ENCODE measurements at places on chromosomes 2 and 18.

- peak; percentile 70 for DNase-seq
Measured at GRCh38 chr2:65320042-65320725, 92.6 kb downstream of the ACTR2 start.

- DNase-seq: no peak
Measured at GRCh38 chr2:48749291-48750127, 6.0 kb downstream of the LHCGR start.

GRCh38 chr2:54048117-54048785 lies 67.2 kb upstream of the ACYP2 start:
- no peak for DNase-seq

GRCh38 chr18:68454511-68455228 lies 260.2 kb downstream of the TMX3 start:
- no peak for DNase-seq

DNA sequence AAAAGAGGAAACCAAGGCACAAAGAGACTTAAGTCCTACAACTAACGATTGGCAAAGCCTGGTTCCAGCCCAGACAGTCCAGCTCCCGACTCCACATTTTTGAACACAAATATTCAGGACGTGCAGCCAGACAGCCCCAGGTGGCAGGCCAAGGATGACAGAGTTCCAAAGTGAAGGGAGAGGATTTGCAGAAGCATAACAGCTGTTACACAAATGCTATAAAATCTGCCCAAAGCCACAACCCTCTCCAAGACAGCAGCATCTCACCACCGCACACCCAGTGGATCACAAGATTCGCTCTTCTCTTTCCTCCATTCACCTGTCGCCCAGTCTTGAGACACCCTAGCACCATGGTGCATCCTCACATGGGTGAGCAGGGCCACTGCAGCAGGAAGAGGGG lies 227.1 kb upstream of the ID2 start:
- no peak for DNase-seq

DNA sequence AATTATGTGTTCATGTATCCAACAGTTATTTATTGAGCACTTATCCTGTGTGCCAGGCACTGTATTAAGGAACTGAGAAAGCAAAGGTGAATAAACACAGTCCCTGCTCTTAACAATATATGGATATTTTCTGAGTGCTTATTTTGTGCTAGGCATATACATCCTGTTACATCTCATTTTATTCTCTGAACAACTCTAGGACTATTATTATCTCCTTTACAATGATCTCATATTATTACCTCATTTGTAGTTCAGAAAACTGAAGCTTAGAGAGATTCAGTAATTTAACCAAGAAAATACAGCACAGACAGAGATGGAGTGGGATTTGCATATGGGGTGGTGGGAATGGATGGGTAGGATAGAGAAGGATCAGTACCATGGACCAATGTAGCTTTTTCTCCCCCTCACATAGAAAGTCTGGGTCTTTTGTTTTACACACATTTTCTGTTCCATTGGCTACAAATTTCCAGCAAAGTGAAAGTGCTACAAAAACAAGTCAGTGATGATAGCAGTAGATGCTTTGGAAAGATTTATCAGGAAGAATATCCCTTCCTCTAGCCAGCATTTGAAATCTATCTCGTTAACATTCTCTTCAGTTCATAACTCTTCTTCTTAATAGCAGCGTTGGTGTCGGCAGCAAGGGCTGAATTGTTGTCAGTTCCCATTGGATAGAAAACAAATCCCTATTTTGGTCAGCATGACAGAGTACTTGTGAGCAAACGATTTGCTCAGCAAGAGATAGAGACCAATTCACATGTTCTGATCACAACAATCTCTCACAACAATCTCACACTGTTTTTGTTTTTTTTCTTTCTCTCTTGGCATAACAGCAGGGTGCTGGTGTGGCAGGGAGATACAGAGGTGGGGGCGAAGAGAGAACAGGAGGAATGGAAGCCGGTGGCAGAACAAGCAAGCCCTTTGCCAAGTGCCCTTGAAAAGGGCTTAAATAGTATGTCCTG lies 102.2 kb upstream of the KCTD1 start:
- no peak for DNase-seq

DNA sequence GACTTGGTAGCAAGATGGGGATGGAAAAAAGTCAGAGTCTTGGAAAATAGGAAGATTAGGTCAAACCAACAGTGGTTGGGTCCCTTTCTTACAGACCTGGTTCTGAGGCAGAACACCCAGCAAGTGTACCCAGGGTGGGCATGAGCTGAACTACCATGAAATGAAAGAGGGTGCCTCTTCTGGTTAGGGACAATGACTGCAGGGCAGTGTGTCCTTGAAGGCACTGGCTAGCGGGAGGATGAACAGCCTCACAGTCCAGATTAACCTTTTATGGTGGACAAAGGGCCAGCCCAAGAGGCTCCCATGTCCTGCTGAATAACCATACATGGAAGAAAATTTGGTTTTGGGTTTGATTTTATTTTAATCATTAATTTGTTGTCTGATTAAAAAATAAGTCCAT lies 61.8 kb upstream of the CCDC85A start:
- no peak for DNase-seq

DNA sequence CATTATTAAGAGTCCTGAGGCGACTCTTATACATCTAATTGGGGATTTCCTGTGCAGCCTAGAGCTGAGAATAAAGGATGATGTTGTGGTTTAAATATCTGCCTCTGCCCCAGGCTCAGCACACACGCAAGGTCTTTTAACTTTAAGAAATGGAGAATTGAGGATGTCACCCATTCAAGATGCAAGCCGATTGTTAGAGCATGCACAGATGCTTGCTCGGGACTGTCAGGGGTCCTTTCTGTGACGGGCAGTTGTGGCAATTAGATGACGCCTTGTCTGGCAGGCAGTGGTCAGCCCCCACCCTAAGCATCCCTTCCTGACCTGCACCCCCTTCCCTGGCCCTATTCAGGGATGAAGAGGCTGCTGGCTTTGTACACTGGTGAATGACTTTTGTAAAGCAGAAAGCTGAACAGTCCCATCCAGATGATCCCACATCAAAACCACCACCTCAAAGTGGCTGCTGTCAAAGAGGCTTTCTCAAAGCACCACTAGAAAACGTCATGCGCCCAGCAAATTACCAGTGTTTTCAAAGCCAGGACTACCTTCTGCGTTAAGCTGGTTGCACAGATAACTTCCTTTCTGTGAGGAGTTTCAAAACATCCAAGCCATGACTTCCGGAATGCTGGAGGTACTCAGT lies 23.7 kb downstream of the FAM178B start:
- peak; percentile 62 for DNase-seq

GRCh38 chr18:62809900-62810299 lies 94.6 kb downstream of the PHLPP1 start:
- no peak for DNase-seq

- no peak for DNase-seq
Measured at GRCh38 chr2:155944218-155944617, 388.3 kb downstream of the NR4A2 start.

GRCh38 chr2:147663962-147664361 lies 180.9 kb upstream of the ACVR2A start:
- no peak for DNase-seq

DNA sequence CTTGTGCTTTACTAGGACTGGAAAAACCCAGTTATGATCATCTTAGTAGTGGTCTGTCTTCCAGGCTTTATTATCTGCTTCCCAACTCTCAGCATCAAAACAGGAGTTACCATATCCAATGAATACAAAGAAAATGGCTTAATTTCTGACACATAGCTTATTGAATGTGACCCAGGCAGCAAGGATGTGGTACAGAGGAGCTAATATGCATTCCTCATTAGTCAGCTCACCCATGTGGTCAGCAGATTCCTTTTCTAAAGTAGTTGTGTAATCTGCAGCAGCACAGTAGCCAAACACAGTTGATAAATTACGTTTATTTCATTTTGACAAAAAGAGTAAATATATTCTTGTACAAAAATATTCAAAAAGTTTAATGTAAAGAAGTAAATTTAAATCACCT lies 43.6 kb downstream of the TSPYL6 start:
- peak; percentile 44 for DNase-seq

DNA sequence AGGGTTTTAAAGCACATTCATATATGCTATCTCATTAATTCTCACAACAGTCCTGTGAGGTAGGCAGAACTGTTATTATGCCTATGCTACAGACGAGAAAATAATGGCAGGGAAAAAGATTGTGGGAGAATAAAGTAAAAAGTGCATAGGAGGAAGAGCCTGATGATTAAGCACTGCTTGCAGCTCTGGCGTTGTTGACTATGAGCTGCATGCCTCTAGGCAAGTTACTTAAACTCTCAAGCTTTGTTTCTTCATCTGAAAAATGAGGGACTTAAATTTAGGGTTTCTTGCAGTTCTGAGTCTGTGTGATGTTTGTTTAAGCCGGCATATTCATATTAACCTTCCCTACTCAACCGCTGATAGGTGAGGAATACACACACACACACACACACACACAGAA lies 51.6 kb upstream of the RAPH1 start:
- no peak for DNase-seq

DNA sequence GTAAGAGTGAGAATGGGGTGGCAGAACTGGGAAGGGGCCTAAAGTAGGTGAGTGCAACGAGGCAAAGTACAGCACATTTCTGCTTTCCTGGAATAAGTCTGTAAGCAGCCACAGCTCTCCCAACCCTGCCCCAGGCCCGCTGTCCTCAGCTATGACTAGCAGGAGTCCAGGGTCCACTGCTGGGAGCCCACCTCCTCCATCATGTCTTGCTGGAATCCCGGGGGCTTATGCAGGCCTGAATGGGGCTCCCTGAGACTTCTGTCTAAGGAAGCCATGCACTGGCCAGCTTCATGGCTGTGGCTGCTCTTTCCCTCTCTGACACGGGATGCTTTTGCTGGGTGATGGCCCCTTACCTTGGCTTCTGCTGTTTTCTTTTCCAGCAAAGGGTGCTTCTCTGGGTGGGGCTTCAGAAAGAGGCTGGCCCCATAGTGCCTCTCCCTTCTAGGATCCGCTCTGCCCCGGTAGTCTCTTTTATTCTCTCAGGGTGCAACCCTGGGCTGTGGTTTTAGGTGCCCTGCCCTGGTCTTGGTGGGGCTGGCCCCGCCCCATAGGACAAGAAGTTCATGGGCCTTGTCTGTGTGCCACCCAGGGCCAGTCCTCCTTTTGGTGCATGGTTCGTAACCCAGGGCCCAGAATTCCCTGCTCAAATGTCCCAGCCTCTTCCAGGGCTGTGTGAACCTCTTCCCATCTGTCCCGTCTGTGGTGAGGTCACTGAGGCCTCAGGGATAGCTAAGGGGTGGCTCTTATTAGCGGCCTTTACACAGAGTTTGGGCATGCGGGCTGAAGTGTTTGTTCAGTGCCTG lies 33.8 kb upstream of the POLE4 start:
- DNase-seq: no peak

DNA sequence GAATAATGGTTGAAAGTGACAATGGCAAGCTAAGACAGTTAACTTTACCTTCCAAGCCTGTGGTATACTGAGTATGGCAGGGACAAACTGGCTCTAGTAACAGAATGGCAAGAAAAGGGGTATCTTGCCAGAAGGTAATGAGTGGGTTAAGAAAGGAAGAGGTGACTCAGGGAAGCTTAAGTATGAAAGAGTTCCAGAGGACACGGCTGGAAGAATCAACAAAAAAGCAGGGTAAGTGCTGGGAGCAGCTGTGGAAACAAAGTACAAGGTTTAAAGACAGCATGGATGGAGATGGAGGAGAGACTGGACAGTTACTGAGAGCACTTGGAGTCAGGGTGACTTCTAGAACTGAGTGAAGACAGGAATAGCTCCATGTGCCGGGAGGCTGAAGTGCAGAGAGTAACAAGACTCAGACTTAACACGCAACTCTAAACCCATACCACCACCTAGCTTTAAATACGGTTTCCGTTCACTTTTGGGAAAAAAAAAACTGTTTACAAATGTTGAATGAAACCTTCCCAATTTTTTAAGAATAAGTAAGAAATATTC lies 69.0 kb downstream of the REV1 start:
- no peak for DNase-seq

- DNase-seq: peak; percentile 74
Measured at GRCh38 chr2:235330775-235331451, 162.9 kb upstream of the AGAP1 start.

DNA sequence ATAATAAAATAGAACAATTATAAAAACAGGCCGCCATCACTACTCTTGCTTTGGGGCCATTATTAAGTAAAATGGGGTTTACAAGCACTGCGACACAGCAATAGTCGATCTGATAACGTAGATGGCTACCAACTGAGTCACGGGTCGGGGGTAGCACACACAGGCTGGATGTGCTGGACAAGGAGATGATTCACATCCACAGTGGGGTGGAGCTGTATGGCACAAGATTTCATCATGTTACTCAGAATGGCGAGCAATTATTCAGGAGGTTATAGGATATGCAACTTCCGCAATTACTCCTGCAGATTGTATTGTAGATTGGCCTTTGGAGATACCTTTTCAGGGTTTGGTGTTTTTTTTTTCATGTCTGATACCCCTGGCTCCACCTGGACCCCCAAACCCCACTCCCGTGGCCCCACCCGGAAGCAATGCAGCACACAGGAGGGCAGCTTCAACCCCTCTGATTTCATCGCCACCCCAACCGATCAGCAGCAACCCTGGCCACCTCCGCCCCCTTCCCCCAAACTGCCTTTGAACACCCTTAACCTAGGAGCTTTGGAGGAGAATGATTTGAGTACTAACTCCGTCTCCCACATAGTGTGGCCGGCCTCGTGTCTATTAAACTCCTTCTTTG lies 21.4 kb upstream of the MLPH start:
- no peak for DNase-seq

GRCh38 chr18:3179430-3180089 lies 40.2 kb downstream of the MYOM1 start:
- DNase-seq: no peak

- DNase-seq: no peak
Measured at GRCh38 chr2:142981069-142981378, 103.6 kb downstream of the KYNU start.

DNA sequence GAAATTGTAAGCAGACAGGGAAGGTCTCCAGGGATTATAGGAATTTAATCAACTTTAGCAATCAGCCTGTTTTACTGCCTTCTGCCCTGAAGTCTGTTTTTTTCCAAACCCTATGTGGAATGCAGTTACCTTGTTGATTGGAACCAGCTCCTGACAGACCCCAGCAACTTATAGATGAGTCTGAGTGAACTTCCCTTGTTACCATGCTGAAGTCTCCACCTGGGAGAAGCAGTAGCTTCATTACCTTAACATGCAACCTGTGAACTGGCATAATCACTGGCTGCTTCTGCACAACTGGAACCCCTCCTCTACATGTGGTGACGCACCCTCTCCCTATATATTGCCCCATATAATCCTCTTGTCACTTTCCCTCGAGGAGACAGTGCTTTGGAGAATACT lies 226.3 kb upstream of the SPOPL start:
- no peak for DNase-seq

- no peak for DNase-seq
Measured at GRCh38 chr2:200359552-200359951, 53.1 kb downstream of the SPATS2L start.

- DNase-seq: no peak
Measured at GRCh38 chr2:30213907-30214463, 17.3 kb upstream of the LBH start.

DNA sequence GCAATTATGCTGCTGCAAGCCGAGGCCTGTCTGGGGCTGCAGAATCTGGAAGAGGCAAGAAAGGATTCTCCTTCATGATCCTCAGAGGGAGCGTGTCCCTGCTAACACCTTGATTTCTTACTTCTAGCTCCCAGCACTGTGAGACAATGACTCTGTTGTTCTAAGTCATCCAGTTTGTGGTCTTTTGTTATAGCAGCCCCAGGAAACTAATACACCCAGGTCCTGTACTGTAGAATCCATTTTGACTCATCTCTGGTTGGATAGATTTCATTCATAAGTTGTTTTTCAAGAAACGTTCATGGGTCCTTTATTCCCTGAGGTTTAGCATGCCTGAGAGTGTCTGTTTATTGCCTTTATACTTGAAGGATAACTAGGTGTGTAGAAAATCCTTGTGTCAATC lies 112.7 kb downstream of the TMEM17 start:
- DNase-seq: no peak

All from COLO829 (cell line).